ENCODE measurements at places on chromosomes 2 and 18. TPM values are rescaled to one million over a fixed set of nuclear protein-coding genes. Genes with fewer than 3 reads are reported as not detected.

EMILIN2 gene
- 3.4 TPM for total RNA-seq

TNS1 gene
- 297 TPM for total RNA-seq

CLEC4F gene
- total RNA-seq, result not detected

GAREM2 gene
- total RNA-seq, result 2.4 TPM

NTSR2 gene
- total RNA-seq, result not detected

CNPPD1 gene
- total RNA-seq, result 31.5 TPM
